CD4-positive, CD25-positive, alpha-beta regulatory T cell (primary cell): ENCODE measurements at places on chromosomes 2 and 18.
A peak's percentile ranks its signal among the peaks of the same experiment; 100 is the strongest.

DNA sequence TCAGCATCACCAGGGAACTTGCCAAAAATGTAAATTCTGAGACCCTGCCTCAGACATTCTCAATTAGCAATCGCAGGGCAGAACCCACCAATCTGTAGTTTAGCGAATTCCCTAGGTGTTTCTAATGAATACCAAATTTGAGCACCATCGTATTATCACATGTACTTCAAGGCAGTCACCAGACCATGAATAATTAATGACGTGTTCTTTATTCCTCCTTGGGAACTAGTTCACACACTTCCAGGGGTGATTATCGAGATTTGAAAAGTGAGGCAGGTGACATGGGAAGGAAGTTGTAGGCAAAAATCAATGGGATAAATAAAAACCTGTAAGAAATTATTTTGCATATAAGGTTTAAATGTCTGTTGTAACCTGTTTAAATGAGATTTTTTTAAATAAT is 102.5 kb upstream of the CRIM1 start:
- no peak for DNase-seq
- no peak overlapping the region for H3K27ac ChIP-seq
- no peaks in the 10 kb centered on the region for H3K27me3 ChIP-seq
- no peaks in the 10 kb centered on the region for H3K36me3 ChIP-seq
- no peak overlapping the region for H3K4me3 ChIP-seq

GRCh38 chr2:120613742-120614571 is 121.7 kb upstream of the GLI2 start:
- no peak for DNase-seq
- no peaks in the 10 kb centered on the region for H3K4me1 ChIP-seq
- no peak overlapping the region for H3K4me3 ChIP-seq
- H3K27me3 ChIP-seq, result no peaks in the 10 kb centered on the region
- no peak overlapping the region for H3K27ac ChIP-seq

DNA sequence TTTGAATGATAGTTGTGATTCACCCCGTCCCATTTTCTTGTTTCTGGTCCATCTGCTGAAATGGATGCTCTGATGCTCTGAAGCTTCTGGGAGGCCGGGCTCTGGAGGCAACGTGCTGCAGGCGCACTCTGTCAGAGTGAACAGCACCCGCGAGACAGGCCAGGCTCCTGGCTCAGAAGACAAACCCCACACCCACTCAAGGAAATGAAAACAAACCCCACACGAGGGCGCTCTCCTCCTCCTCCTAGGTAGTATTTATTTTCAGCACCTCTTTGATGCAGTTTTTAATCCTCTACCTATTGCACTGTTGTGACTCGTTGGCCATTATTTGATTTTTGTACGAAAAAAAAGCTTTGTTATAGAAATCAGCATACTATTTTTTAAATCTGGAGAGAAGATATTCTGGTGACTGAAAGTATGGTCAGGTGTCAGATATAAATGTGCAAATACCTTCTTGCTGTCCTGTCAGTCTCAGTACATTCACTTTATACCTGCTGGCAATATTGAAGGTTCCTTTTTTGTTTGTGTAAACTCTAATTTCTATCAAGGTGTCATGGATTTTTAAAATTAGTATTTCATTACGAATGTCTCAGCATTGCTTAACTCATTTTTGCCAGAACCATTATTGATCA is 10.3 kb upstream of the CHST10 start:
- no peak overlapping the region for H3K27ac ChIP-seq
- DNase-seq, result peak; percentile 76
- H3K36me3 ChIP-seq, result no peaks in the 10 kb centered on the region
- H3K27me3 ChIP-seq, result peaks cover 2% of the 10 kb centered on the region
- H3K4me3 ChIP-seq, result no peak overlapping the region
- no peaks in the 10 kb centered on the region for H3K4me1 ChIP-seq

GRCh38 chr2:81304154-81304830 is 999.7 kb upstream of the LRRTM1 start:
- no peaks in the 10 kb centered on the region for H3K27me3 ChIP-seq
- H3K4me3 ChIP-seq, result no peak overlapping the region
- no peaks in the 10 kb centered on the region for H3K4me1 ChIP-seq
- H3K27ac ChIP-seq, result no peak overlapping the region

- peak; percentile 41 for DNase-seq
- peaks cover 5% of the 10 kb centered on the region for H3K4me1 ChIP-seq
- no peaks in the 10 kb centered on the region for H3K36me3 ChIP-seq
- H3K4me3 ChIP-seq, result no peak overlapping the region
Observed at GRCh38 chr2:219402665-219403515, 15.2 kb upstream of the DNPEP start.

DNA sequence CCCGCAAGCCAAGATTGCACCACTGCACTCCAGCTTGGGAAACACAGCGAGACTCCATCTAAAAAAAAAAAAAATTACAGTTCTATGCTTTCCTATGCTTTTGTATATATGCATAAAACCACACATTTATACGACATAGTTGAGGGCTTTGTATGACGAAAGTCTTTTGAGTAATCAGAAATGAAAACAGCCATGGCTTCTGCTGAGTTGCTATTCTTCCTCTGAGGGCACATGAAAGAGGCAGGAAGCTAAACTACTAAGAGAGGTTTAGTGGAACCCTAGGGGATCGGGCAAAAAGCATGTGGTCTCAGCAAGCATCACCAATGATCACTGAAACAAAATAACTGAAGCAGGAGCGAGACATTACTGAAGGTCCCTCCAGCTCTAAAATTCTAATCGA is 99.6 kb downstream of the ZAP70 start:
- H3K27ac ChIP-seq, result no peak overlapping the region
- no peak for DNase-seq
- H3K4me3 ChIP-seq, result no peak overlapping the region
- no peaks in the 10 kb centered on the region for H3K27me3 ChIP-seq
- H3K4me1 ChIP-seq, result no peaks in the 10 kb centered on the region

DNA sequence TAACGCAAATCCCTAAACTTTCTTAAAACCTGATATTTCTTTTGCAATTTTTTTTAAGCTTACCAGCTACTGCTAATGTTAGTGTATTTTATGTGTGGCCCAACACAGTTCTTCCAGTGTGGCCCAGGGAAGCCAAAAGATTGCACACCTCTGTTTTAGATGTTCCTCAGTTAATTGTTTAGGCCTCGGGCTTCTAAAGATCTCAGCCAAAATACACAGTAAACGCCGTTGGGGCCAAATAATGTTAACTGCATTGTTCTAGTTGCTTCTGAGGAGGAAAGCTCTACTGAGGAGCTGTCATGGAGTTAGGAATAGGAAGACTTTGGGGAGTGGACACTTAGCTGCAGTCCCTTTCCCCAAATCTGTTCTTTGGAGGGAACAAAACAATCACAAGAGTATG is 2.0 kb downstream of the HSPE1 start:
- H3K27me3 ChIP-seq, result no peaks in the 10 kb centered on the region
- H3K4me3 ChIP-seq, result peak overlapping the region; percentile 79
- peak overlapping the region; percentile 98 for H3K27ac ChIP-seq
- peaks cover 48% of the 10 kb centered on the region for H3K4me1 ChIP-seq
- DNase-seq, result no peak
